T-helper 2 cell (primary cell): ENCODE measurements at places on chromosomes 5 and 9.

DNA sequence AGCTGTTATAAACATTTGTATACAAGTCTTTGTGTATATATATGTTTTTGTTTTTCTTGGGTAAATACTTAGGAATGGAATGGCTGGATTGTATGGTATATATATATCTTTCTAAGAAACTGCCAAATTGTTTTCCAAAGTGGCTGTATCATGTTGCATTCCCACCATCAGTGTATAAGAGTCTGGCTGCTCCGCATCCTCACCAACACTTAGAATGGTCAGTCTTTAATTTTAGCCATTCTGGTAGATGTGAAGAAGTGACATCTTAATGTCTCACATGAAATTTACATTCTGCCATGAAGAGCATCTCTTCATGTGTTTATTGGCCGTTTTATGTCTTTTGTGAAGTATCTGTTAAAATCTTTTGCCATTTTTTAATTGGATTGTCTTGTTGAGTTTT, 31.9 kb downstream of the GALNT10 start:
- DNase-seq: no peak

- DNase-seq: no peak
Measured at GRCh38 chr5:111472096-111472495, 40.2 kb downstream of the STARD4 start.

GRCh38 chr5:173011566-173011965, 28.0 kb downstream of the ATP6V0E1 start:
- no peak for DNase-seq

- no peak for DNase-seq
Measured at GRCh38 chr9:18346745-18347144, 127.2 kb upstream of the ADAMTSL1 start.

GRCh38 chr9:113507256-113507655, 43.7 kb downstream of the RGS3 start:
- no peak for DNase-seq

DNA sequence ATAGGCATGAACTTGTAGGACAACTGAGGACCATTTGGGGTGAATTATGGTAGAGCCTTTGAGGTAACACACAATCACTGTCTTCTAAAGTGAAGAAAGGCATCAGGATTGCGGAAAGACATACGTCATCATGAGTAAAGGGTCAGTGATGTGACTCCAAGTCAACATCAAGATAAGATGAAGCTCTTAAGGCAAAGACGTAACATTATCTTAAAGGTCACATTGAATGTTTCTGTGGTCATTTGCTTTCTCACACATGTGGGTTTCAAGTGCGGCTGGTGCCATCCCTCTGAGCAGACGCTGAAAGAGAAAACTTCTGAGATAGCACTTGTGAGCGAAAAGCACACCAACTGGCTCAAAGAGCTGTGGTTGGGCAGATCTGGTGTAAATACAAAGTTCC, 63.3 kb upstream of the GRAMD2B start:
- no peak for DNase-seq

DNA sequence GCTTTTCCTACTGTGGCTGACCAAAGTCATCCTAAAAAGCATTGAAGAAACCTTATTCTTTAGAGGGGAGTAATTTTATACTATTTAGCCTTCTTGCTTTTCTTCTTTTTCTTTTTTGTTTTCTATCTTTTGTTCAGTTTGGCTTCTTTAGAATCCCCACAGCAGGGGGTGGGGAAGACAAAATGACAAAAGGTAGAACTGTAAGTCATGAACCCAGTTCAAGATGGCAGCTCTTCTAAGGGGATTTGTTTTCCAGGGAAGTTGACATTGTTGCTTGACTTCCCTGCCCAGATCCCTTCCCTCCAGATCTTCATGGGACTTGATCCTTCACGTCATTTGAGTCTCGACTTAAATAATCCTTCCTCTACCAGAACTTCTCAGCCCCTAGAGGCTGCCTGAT, 692.4 kb upstream of the DMAC1 start:
- no peak for DNase-seq

- DNase-seq: no peak
Measured at GRCh38 chr9:135887585-135888050, 19.7 kb downstream of the CAMSAP1 start.

GRCh38 chr5:111545031-111545430, 32.7 kb upstream of the STARD4 start:
- no peak for DNase-seq

GRCh38 chr9:73231203-73231602, 79.5 kb downstream of the ANXA1 start:
- DNase-seq: no peak

- no peak for DNase-seq
Measured at GRCh38 chr9:123998970-123999621, 12.5 kb upstream of the LHX2 start.

DNA sequence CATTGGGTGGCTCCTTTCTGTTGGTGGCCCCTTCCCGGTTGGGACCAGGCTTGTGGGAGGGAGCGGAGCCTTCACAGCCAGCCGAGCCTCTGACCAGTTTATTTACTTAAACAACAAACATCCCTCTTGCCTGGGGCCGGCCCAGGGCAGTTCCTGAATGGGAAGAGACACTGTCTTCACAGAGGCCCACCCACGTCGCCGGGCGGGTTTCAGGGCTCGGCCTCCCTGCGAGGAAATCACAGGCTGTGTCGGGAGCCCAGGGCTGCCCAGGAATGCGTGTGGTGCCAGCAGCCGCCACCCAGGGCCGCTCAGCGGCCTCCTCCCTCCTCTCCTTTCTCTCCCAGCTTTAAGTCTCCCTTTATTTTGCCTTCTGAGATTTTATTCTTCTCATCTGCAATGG, 132.5 kb downstream of the HSD17B3 start:
- no peak for DNase-seq

DNA sequence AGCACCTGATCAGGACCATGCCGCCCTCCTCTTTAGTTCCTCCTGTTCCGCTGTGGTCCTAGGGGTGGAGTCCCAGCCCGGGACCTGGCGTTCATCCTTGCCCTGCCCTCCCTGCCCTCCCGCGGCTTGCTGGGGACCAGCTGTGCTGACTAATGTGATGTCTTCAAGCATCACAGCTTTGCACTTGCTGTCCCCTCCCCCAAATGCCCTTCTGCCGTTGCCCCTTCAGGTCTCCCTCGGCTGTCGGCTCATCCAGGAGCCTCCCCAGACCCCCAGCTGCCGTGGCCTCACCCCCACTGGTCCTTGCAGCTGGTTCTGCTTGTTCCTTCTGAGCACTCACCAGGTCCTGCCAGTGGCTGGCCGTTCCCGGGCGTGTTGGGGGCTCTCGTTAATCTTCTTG, 19.9 kb downstream of the RXRA start:
- DNase-seq: no peak

DNA sequence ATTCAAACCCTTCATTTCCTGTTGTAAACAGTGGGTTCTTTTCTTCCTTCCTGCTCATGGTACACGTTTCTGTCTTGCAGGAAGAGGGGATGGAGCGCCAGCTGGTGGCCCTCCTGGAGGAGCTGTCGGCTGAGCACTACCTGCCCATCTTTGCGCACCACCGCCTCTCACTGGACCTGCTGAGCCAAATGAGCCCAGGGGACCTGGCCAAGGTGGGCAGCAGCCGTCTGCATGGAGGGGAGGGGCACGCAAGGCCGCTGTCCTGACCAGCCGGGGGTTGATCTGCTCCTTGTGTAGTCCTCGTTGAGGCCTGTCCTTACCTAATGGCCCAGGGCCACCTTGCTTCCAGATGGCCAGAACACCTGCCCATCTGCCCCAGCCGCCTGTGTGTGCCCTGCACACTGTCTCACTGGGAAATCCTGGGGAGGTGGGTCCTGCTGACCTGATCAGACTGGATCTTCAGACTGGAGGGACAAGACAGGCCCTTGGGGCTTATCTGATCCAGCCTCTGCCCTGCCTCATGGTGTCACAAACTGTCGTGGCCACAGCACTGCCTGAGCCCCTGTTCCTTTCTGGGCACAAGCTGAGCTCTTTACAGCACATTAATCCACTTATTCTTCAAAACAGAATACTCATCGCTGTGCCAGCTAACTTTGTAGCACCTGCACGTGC, 44.7 kb downstream of the LRSAM1 start:
- DNase-seq: no peak

DNA sequence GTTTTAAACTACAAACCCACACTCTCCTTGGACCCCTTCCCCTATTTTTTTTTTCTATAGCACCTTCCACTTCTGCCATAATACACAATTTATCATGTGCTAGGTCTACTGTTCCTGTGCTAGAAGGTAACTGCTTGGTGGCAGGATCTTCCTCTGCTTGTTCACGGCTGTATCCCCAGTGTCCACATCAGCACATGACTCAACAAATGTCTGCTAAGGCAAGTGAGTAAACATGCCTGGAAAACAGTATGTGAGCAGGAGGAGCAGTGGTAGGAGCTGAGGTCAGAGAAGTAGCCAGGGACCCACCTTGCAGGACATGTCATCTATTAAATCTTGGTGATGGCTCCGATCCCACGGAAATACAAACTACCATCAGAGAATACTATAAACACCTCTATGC, 79.4 kb downstream of the AUH start:
- DNase-seq: no peak

DNA sequence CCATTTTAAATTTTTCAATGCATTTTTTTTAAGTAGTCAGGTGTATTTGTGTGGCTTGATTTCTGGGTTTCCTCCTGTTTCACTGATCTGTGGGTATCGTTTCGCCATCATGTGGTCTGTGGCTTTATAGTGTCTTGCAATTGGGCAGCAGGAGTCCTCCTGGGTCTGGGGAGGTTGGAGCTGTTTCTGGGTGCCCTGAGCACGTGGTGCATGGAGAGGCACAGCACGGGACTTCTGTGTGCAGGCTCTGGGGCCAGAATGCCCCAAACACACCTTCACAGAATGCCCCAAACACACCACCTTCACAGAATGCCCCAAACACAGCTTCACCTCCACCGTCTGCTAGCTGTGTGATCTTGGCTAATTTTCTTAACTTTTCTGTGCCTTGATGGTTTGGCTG, 82.6 kb upstream of the COL5A1 start:
- no peak for DNase-seq

GRCh38 chr9:132236662-132237311, 74.9 kb downstream of the NTNG2 start:
- no peak for DNase-seq

- no peak for DNase-seq
Measured at GRCh38 chr9:105291422-105291859, 47.0 kb downstream of the SLC44A1 start.

- DNase-seq: no peak
Measured at GRCh38 chr5:126965061-126965475, 65.3 kb downstream of the MARCHF3 start.

GRCh38 chr5:180142021-180142765, 66.8 kb downstream of the RASGEF1C start:
- no peak for DNase-seq

GRCh38 chr9:126504086-126504976, 109.4 kb upstream of the LMX1B start:
- no peak for DNase-seq

DNA sequence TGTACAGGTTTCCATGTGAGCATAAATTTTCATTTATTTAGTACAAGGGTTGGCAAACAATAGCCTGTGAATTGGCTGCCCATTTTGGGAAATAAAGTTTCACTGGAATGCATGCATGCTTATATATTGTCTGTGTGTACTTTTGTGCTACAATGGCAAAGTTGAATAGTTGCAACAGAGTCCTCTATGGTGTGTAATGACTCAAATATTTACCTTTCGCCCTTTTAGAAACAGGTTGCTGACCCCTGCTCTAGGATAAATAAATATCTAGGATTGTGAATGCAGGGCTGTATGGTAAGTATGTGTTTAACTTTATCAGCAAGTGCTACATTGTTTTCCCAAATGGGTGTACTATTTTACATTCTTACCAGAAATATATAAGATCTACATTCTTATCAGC, 47.2 kb downstream of the XRCC4 start:
- no peak for DNase-seq
